ENCODE measurements at places on chromosomes 3 and 15.

DNA sequence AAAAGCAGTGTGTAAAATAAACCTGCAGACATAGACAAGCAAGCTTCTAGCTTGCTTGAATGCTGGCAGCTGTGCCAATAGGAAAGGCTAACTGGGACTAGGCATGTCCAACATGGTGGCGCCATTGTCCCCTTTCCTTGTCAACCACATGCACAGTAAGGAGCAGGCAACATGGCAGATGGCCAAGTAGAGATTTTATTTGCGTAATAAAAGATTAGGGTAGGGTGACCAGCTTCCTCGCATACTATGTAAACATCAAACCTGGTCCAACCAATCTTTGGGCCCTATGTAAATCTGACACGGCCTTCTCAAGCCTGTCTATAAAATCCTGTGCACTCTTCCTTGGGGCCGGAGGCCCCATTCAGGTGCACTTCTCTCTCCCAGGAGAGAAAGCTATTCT, 575.4 kb upstream of the GOLIM4 start:
- no peak for DNase-seq

DNA sequence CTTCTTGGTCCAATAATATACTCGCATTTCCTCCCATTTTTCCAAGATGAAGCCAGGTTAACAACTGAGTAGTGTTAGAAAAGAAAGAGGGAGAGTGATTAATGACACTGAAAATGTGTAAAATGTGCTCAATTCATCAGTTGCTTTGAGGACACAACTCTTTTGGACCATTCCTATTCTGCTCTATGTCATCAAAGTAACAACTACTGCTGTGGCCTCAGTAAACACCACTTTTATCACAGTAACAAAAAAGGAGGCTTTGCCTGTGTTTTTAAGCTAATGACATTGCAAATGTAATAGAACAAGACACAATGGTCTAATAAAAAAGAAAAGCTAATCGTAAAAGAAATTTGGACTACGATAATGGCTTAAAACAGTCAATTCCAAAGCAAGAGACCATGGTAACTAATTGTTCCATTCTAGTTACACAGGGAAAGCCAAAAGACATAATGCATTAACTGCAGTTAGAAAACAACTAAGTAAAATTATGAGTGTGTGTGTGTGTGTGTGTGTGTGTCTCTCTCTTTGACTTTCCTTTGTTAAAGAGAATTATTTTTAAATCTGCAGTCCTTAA, 221.1 kb downstream of the MAGI1 start:
- no peak for DNase-seq

DNA sequence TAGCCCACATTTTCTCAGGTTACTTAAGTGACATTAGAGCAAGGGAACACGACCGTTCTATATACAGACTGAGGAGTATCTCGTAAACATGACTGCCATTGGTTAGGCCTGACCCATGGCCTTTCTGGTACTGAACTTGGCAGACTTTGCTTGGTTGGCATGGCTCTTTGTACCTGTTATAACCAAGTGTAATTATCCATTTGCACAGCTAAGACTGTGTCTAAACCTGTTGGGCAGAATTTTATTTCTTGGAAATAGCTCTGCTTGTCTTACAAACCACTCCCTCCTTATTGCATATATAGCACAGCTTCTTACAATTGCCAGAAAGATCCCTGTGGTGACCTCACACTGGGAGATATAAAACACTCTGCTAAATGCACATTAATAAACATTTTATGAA, 106.9 kb downstream of the P2RY1 start:
- no peak for DNase-seq

DNA sequence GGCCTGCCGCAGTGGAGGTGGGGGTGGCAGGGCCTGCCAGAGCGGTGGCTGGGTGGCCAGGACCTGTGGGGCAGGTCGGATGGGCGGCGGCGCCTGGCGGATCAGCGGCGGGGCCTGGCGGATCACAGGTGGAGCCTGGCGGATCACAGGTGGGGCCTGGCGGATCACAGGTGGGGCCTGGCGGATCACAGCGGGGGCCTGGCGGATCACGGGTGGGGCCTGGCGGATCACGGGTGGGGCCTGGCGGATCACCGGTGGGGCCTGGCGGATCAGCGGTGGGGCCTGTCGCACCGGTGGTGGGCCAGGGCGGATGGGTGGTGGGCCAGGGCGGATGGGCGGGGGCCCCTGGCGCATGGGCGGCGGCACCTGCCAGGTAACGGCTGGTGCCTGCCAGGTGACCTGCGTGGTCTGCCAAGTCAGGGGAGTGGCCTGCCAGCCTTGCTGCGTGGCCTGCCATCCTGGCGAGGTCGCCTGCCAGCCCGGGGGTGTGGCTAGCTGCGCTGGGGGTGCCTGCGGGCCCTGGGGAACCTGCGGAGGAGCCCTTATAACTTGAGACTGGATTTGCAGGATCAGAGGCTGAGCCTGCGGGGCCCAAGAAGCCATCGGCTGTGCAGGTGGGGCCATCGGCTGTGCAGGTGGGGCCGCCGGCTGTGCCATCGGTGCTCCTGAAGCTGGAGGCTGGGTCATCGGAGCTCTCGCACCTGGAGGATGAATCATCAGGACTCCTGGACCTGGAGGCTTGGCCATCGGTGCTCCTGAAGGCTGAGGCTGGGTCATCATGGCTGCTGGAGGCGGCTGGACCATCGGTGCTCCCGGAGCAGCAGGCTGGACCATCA, 1.3 kb downstream of the MAGEL2 start:
- DNase-seq: no peak
